ENCODE measurements at places on chromosomes 13 and 19. TPM values are rescaled to one million over a fixed set of nuclear protein-coding genes. Genes with fewer than 3 reads are reported as not detected.

Gene GRAMD1A
- total RNA-seq, result 36.3 TPM

Gene PCP2
- not detected for total RNA-seq

Gene IGFL1
- not detected for total RNA-seq

Gene CERS1
- total RNA-seq, result 6.4 TPM

Gene S1PR5
- 0.15 TPM for total RNA-seq

DNA sequence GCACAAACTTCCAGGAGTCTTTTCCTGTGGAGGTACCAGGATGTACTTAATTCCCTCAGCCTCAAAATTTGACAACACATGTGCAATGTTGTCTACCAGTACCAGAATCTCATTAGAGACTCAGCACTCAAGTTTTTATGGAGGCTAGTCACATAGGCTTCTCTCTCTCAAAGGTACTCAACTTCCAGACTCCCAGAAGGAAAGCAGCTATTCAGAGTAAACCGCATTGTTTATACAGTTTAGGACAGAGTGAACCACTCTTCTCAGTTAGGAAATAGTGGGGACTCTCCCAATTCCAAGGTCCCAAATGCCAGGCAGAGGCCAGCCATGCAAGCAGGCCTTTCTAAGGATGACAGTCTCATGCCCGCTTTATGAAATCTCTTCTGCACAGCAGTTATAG is 8.5 kb upstream of the C1QTNF9B start:
- DNase-seq, result no peak

DNA sequence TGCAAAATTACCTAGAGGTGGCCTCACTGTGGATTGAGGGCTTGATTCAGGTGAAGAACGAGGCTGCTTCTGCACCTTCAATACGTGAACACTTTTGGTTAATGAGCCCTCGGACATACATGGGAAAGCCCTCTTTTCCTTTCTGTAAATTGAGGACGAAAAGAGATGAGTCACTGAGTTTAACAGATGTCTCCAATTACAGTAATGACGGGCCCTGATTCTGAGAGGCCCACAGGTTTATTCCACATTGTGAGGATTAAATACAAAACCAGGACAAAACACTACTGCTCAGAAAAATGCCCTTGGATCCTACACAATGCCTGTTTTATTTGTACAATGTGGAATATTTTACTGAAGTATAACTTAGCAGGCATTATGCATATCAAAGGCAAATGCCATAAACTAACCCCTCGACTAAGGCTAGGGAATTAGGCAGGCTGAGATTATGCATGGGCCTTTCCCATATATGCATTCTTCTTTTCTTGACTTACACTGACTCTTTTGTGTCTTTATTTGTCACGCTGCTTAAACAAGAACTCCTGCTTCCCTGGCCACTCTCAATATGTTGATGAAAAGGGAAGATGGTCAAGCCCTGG is 819.9 kb downstream of the OLFM4 start:
- DNase-seq, result no peak

DNA sequence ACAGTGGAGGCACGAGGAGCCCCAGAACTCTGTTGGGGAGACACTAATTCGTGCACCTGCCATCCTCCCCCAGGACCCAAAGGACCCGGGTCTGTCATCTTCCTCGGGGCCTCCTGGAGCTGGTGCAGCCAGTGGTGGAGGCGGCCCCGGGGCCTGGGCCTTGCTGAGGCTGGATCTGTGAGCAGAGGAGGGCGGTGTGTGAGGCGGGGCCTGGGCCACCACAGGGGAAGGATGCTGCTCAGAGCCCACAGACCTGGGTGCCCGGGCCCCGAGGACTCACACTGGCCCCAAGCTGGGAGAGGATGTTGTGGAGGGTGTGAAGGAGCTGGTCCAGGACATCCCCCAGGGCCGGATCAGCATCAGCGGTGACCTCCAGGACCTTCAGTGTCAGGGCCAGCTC is 8.3 kb downstream of the IFNL3 start:
- DNase-seq, result no peak

GRCh38 chr13:26488236-26489003 is 69.1 kb upstream of the WASF3 start:
- no peak for DNase-seq

GRCh38 chr13:33871207-33872004 is 53.5 kb downstream of the RFC3 start:
- DNase-seq, result no peak

DNA sequence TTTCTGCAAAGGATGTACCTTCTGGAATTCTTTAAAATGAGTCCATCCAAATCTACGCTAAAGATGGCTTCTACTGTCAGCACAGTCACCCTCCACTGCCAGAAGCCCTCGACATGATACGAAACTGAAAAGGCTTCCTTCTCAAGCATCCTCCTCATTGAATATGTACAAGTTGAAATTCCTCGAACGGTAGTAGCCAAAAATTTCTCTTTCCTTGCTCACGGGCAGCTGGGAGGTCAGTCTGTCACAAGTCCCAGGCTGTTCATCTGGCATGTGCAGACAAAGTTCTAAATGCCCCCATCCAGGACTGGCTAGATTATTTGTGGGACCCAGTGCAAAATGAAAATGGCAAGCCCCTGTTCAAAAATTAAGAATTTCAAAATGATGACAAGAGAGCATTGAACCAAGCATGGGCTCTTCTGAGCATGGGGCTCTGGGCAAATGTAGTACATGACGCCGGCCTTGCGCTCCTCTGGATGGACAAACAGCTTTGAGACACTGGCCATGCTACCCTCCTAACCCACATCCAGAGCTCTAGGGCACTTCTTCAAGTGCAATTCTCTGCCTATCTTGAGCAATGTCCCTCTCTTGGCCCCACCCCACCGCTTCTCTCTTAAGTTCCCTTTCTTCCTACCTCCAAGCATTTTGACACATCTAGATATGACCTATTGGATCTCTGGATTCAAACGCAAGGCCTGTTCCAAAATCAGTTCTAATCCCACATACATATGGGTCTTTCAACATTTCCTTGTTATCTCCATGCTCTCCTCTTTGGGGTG is 78.9 kb upstream of the FLT1 start:
- no peak for DNase-seq

- DNase-seq, result no peak
Observed at GRCh38 chr13:23915308-23915707, 18.0 kb upstream of the C1QTNF9B start.

GRCh38 chr19:31249217-31249616 is 100.0 kb downstream of the TSHZ3 start:
- DNase-seq, result no peak

DNA sequence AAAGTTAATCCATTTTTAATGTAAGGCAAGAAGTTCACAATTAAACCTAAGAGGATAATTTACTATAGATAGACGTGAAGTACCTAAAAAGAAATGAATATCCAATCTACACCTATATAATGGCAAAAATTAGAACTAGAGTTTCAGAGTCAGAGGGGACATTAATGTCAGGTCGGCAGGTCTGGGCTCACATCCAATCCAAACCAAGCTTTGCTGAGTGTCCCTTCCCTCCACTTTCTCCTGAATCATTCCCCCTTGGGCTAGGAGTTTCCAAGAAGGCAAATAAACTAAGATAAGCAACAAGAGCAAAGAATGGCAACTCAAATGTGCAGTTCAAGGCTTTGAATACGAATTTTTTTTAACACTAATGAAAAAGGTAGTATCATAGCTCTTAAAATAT is 2.9 kb downstream of the FLT3 start:
- no peak for DNase-seq

DNA sequence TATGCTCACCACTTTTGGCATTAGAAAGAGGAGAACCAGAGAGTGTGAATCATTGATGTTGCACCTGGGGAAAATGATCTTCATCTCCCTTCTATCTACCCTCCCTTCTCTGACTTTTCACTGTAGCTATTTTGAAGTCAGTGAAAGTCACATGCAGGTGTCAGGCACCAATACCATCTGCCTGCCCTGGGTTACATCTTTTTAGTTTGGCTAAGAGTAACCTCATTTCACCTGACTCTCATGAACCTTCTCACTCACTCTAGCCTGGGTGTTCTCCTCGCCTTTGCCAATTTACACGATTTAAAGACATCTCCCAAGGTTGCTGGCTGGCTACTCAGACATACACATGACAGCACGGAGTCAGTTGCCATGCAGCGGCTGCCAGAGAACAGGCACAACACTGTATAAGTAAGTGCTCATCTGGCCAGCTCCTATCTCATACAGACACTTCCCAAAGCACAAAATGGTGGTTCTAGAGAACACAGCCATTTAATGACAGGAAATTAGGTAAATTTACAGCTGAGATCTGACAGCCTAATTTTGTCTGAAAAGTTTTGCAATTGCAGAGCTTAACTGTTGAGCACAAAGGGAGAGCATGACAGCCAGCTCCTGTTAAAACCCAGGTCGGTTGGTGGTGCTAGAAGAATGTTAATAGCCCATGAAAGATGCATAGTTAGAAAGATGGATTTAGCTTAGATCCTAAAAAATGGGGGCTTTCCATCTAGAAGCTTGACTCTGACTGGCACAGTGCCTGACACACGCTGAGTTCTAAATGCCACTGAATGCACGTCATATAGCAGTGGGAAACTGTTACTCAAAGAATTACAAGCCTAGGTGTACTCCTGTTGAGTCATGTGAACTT is 32.5 kb downstream of the LCP1 start:
- DNase-seq, result no peak

DNA sequence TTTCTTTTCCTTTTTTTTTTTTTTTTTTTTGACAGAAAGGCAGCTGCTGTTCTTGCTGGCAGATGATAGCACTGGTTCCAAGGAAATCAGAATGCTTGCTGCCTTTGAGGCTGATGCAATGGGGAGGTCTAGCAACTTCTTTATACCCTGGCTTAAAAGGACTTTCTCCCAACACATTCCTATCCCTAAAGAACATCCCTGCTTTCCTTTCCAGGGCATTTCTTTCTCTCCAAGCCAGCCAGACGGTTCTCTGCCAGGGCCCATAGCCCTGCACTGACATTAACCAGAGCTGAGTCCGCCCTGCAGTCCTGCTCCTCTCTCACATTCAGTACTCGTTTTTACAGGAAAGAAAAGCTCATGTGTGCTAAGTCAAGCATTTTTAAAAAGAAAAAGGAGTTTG is 133.9 kb upstream of the WASF3 start:
- peak; percentile 66 for DNase-seq

DNA sequence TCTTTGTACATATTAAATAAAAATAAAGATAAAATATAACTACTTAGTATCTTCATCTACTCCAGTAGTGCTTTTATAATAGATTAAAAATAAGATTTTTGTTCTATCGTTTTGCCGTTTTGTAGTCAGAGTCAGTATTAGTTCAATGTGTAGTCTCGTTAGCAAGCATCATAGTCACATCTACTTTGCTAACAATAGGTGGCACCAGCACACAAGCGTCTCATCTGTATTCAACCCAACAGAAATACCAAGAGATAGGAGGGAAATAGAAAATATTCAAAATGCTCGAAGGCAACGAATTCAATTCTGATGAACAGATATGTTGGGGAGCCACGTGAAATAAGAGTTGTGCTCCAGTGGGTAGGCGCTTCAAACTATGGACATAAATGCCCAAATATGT is 21.4 kb upstream of the MICU2 start:
- no peak for DNase-seq

GRCh38 chr13:42401376-42401775 is 129.4 kb downstream of the AKAP11 start:
- DNase-seq, result no peak

GRCh38 chr19:7680606-7681339 is at the start of gene TRAPPC5:
Gene TRAPPC5, plus strand, starts transcription at chr19:7680833. Its CDS starts 1,421 bp downstream, at chr19:7682254.
- peak; percentile 89 for DNase-seq

DNA sequence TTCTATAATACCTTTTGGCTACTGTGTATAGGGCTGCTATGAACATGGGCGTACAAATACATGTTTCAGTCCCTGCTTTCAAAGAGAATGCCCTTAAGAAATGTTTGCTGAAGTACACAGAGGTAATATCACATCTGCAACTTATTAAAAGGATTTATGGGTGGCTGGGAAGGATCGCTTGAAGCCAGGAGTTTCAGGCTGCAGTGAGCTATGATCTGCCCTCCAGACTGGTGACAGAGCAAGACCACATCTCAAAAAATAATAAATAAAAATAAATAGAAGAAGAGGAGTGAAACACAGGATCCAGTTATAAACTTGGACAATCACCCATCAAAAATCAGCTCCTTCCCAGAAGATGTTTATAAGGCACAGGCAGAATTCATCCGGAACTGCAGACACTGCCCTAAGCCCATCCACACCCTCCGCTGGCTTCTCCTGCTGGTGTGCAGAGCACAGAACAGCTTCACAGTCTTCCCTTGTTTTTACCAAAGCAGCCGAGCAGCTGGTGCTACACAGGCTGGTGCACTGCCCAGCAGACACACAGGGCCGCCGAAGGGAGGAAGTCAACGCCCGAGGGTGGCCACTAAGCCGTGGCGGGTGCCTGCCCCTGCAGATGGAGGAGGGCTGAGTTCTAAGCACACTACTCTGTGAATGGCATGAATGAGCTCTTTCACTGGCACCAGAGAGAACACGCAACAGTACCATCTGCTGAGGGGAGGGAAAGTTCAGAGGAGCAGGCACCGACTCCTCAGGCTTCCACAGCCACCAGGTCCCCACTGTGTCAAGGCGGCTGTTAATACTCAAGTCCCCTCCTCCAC is 44.0 kb downstream of the BRD4 start:
- no peak for DNase-seq

GRCh38 chr19:926589-927350 is 935 bp downstream of the ARID3A start:
- peak; percentile 86 for DNase-seq

GRCh38 chr13:112356190-112356589 is 20.0 kb upstream of the SPACA7 start:
- DNase-seq, result no peak

GRCh38 chr19:39924952-39925351 is 9.5 kb downstream of the FCGBP start:
- no peak for DNase-seq

- DNase-seq, result peak; percentile 7
Observed at GRCh38 chr13:114020750-114021463, 47.0 kb upstream of the C13orf46 start.

GRCh38 chr13:49062297-49062896 is 86.7 kb downstream of the FNDC3A start:
- DNase-seq, result no peak

DNA sequence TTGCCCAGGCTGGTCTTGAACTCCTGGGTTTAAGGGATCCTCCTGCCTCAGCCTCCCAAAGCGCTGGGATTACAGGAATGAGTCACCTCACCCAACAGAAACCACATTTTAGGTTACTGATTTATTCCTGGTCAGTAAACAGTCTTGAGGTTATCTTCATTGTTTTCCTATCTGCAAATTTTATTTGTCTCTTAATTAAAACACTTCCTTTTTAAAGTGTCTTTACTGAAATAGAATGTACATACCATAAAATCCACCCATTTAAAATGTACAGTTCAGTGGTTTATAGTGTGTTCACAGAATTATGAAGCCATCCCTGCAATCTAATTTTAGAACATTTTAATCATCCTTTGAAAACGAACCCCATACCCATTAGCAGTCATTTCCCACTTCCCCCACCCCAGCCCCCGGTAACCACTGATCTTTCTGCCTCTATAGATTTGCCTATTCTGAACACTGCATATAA is 63.0 kb downstream of the MAP4K1 start:
- no peak for DNase-seq
